ENCODE measurements at places on chromosomes 11 and 22.
A peak's percentile ranks its signal among the peaks of the same experiment; 100 is the strongest.

GRCh38 chr11:130473056-130473794 lies 24.8 kb downstream of the ADAMTS15 start:
- DNase-seq: no peak

GRCh38 chr11:130202818-130203689 lies 43.5 kb downstream of the ST14 start:
- DNase-seq: no peak

DNA sequence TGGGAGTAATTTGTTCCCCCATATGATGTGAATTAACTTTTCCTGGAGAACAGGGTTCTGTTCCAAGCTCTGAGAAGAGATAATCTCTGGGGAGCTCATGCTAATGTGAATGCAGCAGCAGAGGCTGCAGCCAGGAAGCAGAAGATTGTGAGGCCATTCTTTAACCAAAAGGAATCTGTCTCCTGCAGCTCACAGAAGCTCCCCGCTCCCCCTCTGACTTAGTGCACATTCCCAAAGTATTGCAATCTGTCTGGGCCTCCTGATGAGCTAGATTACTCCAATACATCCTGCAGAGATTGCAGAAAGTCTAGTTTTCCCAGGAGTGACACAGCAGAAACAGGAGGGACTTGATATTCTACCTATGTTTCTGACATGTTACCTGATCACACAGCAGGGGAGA lies 420.6 kb upstream of the FAT3 start:
- DNase-seq: no peak

GRCh38 chr11:35393098-35393497 lies 26.3 kb downstream of the SLC1A2 start:
- no peak for DNase-seq

- DNase-seq: no peak
Measured at GRCh38 chr11:69802590-69802989, 16.6 kb downstream of the FGF3 start.

DNA sequence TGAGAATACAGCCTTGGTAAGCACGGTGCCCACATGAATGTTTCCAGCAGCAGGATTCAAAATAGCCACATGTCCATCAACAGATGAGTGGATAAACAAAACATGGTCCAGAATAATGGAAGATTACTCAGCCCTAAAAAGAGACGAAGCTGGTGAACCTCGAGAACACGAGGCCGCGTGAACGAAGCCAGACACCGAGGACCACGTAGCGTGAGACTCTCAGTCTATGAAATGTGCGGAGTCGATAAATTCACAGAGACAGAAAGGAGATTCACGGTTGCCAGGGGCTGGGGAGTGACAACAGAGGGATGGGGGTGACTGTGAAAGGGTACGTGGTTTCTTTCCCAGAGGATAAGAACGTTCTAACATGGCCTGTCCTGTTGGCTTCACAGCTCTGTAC lies 2.9 kb upstream of the ASCL2 start:
- DNase-seq: no peak

- DNase-seq: no peak
Measured at GRCh38 chr11:77425346-77425745, 48.5 kb downstream of the PAK1 start.

DNA sequence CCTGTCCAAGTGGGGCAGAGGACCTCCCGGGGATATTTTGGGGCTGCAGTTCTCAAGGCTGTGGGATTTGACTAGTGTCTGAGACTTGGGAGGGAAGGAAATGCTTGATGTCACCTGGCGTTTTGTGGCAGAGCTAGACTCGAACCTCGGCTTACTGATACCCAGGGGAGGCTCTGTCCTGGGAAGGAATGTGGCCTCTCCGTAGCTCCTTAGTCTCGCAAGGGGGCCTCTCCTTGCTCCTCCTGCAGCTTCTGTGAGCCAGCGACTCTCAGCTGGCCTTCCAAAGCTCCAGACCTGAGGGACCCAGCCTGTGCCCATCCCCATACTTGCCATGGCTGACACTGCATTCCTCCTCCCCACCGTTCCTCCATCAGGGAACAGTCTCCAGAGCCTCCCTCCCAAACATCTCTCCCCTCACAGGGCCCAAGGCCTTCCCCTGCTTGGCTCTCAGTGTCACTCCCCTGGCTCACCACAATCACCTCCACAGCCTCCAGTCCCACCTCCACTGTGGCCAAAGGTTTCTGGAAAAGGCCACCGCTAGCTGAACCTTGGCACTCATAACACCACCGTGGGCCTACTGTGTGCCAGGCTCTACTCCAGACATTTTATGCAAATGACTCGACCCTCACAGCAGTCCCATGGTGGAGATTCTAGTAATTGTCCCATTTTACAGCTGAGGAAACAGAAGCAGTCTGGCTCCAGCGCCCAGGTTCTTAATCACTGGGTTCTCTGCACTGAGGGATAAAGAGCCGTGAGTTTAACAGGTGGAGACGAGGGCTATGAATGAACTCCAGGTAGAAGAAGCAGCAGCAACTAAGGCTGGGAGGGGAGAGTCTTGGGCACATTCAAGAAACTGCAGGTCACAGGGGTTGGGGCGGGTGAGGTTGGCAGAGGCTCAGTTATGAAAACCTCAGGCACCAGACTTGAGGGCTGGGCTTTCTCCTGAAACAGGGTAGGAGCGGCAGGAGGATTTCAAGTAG lies 12.1 kb downstream of the P2RY2 start:
- no peak for DNase-seq

- no peak for DNase-seq
Measured at GRCh38 chr11:69123593-69124545, 31.9 kb upstream of the SMIM38 start.

- DNase-seq: no peak
Measured at GRCh38 chr22:24323233-24323632, 52.6 kb downstream of the SPECC1L start.

GRCh38 chr11:131027491-131027890 lies 111.2 kb upstream of the SNX19 start:
- DNase-seq: no peak

GRCh38 chr22:35739076-35739930 lies 21.6 kb downstream of the APOL5 start:
- no peak for DNase-seq

DNA sequence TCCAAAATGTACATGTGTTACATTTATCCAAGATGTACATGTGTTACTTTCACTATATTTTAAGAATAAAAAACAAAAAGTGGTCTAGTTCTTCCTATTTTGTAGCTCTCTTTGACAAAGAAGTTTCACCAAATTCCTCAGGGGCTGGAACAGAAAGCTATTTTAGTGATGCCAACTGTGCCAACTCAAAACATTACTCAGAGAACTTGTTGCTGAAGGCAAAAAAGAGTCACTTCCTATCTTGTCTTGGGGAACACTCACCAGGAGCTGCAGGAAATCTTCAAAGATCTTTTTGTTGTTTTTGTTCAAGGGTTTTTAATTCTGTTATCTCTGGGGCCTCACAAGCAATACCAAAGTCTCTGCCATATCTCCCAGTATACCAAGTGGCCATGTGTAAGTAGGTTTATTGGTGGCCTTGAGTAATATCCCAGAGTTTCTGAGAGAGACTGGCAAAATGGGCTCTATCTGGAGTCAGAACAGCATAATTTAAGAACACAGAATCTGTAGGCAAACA lies 13.6 kb upstream of the EED start:
- DNase-seq: no peak

DNA sequence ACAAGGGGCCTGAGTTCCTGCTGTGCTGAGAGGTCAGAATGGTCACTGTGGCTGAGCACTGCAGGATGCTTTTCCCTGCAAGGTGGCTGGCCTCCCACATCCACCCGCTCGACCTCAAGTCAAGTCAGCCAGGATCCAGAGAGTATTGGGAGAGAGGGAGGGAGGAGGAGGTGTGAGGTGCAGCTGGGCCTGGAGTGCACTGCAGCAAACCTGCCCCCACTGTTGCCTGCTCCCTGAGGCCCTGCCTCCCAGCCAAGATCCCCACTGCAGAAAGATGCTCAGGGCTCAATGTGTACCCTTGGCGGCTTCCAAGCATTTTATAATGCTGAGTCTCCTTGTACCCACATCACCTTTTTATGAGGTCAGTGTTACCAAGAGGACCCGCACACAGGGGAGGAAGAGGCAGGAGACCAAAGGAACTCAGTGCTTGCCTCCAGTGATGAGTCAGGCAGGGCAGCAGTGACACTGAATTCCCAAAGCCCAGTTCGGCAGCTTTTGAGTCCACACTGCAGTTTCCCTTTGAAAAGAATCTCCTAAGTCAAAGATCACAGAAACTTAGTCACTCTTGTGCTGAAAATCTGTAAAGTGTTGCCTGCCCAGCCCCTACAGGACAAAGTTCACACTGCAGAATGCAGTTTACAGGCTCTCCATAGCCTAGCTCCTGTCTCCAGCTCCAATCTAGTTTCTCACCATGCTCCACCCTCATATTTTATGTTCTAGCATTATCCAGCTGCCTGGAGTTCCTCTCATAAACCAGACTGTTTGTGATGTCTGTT lies 3.1 kb downstream of the ENDOD1 start:
- no peak for DNase-seq

- no peak for DNase-seq
Measured at GRCh38 chr11:126007238-126007637, 55.4 kb downstream of the CDON start.

GRCh38 chr11:102361086-102362031 lies 14.3 kb downstream of the BIRC2 start:
- DNase-seq: peak; percentile 28

GRCh38 chr22:32631507-32632255 lies 157.1 kb downstream of the FBXO7 start:
- DNase-seq: no peak

DNA sequence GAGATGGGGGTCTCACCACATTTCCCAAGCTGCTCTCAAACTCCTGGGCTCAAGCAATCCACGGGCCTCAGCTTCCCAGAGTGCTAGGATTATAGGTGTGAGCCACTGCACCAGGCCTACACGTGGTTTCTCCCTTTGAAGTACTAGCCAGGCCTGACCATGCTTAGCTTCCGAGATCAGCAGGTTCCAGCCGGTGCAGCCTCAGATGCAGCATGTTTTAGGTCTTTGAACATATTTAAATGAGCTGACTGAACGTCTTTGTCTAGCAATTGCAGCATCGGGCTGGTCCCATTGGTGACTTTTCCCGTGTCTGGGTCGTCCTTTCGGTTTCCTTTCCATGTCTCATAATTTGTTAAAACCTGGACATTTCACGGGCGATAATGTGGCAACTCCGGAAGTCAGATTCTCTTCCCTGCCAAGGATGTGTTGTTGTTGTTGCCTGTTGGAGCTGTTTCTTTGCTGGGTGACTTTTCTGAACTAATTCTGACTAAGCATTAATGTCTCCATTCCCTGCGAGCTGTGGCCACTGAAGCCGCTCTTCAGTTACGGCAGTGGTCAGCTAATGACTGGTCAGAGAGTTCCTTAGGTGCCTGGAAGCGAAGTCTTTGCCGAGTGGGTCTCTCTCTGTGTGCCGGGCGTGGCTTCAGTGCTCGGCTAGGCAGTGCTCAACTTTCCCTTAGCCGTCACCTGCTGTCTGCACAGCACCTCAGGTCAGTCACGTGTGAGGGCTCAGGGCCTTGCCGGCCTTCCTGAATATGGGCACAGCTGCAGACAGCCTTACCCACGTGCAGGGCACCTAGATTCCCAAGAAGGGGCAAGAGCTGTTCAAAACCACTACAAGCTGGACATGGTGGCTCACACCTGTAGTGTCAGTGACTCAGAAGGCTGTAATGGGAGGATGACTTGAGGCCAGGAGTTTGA lies 3.8 kb upstream of the CYP2D6 start:
- DNase-seq: no peak

GRCh38 chr22:48417225-48418070 lies 1410.2 kb downstream of the BRD1 start:
- DNase-seq: no peak

- DNase-seq: no peak
Measured at GRCh38 chr11:48384670-48385069, 18.4 kb upstream of the OR4C5 start.

GRCh38 chr11:111412293-111412692 lies 33.2 kb upstream of the POU2AF1 start:
- DNase-seq: no peak

GRCh38 chr11:14361951-14362350 lies 3.0 kb upstream of the RRAS2 start:
- DNase-seq: no peak

DNA sequence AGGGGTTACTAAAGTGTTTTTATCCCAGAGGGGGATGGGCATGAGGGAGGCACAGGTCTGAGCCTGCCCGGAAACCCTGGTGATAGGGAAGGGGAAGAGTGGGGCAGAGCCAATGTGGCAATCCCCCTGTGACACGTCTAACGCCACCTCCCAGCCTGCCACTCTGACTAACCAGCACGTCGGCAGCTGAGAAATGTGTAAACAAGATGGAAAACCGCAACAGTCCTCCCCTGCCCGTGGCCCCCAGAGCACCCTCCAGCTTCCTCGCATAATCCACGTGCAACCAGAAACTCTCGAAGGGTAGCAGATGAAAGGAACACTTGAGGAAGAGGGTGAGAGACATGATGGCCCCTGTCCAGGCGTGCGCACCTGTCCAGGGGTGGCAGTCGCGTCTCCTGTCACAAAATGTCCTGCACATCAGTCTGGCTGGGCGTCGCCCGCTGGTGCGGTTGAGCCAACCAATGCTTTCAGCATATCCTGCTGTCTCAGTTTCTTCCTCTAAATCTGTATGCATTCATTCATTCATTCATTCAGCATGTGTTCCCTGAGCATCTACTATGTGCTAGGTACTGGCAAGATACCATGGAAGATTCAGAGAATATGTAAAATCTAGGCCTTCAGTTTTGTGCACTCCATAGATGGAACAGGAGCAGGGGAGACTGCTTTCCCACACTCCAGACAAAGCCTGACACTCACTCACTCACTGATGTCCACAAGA lies 4.5 kb downstream of the TMPRSS4 start:
- DNase-seq: no peak

- DNase-seq: no peak
Measured at GRCh38 chr11:45805305-45806071, 539 bp downstream of the SLC35C1 start.

GRCh38 chr22:33109514-33110430 lies 51.6 kb upstream of the SYN3 start:
- DNase-seq: no peak

GRCh38 chr22:24416611-24417010 lies 10.8 kb upstream of the ADORA2A start:
- DNase-seq: no peak

GRCh38 chr11:32434356-32435151 lies 785 bp downstream of the WT1 start:
- no peak for DNase-seq

- DNase-seq: no peak
Measured at GRCh38 chr22:45077826-45078334, 68.1 kb upstream of the PHF21B start.

DNA sequence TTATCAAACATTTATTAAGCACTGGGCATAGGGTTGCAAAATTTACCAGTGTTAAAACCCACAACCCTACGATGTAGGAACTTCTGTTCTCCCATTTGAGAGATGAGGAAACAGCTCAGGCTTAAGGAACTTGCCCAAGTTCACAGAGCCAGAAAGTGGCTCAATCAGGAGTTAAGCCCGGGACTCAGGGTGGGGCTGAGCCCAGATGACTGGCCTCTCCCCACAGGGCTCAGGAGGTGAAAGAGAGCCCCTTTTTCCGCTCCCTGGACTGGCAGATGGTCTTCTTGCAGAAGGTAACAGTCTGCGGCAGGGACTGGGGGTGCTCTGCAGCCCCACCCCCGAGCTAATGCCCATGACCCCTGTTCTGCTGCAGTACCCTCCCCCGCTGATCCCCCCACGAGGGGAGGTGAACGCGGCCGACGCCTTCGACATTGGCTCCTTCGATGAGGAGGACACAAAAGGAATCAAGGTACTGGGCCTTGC lies 5.6 kb upstream of the ANKRD13D start:
- DNase-seq: no peak

Data from T-helper 22 cell (primary cell).